Activated effector memory CD4-positive, alpha-beta T cell treated with anti-CD3 and anti-CD28 coated beads, Interleukin-2, amount 50 U/mL, for 16 hours (primary cell): ENCODE measurements at places on chromosomes 5 and 9.

GRCh38 chr5:645421-645820, 33.3 kb downstream of the CEP72 start:
- DNase-seq: no peak

DNA sequence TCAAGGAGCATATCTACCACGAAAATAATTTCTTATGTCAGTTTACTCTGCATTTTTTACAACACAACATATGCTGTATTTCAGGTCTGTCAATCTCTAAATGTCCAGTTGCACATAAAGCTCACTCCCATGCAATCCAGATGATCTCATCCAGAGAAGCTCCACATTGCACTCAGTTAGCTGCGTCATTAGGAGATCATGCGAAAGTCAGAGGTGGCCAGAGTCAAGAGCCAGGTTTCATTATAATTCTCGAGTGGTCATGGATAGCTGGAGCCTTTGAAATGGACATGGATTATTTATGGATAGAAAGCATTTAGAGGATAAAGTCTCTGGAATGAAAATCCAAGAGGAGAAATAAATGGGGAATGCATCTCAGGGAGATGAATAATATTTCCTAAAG, 232.3 kb downstream of the GAS1 start:
- DNase-seq: no peak

GRCh38 chr5:38796742-38797108, 49.1 kb upstream of the OSMR start:
- no peak for DNase-seq

GRCh38 chr5:112555691-112556090, 136.6 kb upstream of the EPB41L4A start:
- no peak for DNase-seq

DNA sequence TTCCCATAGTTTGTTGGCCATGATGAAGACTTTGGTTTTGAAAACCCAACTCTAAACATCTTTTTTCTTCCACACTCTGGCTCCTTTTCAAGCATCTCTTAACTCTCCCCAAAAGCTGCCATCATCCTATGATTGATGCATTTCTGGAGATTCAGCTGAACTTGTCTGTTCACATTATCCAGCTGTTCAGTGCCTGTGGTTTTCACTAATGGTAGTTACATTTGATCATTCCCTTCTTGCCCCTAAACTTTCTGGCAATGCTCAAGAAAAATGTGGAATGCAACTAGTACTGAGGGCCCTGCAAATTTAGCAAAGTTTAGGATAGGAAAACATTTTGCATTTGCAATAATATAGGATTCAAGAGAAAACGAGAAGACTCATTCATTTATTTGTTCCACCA, 267.5 kb downstream of the ENC1 start:
- DNase-seq: no peak

DNA sequence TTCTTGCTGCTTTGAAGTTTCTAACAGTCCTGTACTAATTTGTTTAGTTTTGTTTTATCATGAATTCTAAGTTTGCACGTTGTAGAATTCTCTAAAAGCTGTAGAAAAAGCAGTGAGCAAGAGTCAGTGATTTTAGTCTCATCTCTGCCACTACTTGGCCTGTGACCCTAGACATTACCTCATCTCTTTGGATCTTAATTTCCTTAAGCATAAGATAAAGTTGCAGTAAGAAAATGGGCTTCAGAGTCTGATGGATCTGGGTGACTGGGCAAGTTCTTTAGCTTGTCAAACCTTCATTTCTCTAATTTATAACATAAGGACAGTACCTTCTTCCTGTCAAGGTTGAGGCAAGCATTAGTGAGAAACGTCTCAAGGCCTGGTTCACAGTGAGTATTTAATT, 247.9 kb downstream of the DMRT2 start:
- no peak for DNase-seq

- no peak for DNase-seq
These were observed 9.5 kb upstream of the IL3 start for GRCh38 chr5:132050661-132051552.

DNA sequence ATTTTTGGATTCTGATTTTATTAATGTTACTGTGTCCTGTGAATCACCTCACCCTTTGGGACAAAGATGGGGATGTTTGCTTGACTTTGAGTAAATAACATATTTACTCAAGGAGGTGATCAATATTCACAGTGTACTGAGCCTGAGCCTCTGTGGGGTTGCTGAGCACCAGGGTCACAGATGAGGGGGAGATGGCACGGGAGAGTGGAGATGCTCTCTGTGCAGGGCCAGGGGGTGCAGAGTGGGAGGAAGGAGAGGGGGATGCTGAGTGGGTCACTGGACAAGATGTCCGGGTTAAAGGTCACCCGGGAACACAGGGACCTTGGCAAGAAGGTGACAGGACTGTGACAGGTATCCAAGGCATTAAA, 4.0 kb downstream of the SQSTM1 start:
- no peak for DNase-seq

DNA sequence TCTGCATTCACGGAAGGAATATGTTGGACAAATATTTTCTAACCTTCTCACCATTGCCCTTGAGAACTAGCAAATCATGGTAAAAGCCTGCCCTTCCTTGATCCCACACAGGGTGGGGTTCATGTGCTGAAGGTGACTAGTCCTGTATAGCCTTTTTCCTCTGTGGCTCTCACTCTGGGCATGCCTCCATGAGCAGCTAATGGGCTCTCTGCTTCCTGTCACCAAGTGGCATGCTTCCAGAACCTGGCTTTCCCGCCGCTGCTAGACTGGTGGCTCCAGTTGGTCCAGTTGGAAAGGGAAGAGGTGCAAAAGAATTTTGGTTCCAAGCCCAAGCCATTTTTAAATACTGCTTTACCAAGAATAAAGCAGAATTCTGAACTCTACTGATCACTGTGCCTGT, 35.5 kb downstream of the FBXO10 start:
- no peak for DNase-seq

- no peak for DNase-seq
These were observed 281.4 kb downstream of the SPOCK1 start for GRCh38 chr5:137217599-137218200.

DNA sequence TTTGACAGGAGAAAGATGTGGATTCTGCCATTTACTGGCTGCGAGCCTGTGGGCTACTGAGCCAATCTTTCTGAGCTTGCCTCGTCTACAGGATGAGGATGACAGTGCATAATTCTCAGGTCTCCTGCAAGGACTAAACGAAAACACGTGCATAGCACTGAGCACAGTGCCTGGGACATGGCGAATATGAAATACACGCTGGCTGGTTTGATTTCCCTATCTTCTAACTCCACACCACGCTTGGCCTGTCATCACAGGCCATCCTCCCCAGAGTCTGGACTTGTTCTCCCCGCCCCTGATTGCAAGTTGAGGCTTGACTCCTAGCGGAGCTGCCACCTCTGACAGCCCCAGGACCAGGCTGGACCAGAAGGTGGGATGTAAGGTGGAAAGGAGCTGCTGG, 37.9 kb downstream of the ARPC5L start:
- no peak for DNase-seq

DNA sequence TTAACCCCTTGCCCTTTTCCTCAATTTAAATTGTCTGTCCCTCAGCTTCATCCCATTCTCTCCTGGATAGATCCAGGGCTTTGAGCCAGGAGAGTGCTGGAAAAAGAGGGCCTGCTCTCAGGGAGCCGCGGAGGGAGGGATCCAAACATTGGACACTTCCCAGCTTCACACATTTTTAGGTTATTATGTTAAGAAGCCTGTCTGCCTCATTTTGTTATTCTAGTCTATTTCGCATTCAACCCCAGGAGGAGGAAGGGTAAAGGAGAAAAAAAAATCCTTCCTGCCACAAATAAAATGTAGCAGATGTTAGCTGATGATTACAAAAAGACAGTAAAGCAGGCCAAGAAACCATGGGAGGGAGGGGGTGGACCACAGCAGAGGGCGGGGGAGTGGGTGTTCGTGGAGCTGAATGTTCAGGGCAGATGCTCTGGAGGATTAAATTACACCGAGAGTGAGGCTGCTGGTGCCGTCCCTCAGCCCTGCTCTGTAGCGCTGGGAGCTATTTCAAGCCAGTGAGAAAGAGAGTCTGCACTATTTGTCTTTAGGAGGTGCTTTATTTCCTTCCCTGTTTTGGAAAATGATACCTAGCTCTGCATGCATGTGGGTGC, 60.6 kb upstream of the ZFR start:
- DNase-seq: no peak

DNA sequence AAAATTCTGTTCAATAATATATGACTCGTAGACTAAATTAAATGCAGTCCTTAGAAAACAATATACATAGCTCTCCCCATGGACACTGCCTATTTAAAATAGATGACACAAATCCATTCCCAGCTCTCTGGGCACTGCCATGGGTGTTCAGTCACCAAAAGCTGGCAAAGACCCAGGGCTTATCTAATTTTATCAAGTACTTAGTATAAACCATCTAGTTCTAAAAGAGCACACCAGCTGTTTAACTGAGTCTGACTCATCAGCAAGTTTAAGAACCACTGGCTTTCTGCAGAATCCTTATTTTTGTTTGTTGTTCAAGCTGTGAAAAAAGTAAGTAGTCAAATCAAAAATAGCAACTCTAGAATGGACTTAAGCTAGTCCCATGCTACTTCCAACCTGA, 107.6 kb downstream of the PLPP1 start:
- no peak for DNase-seq

DNA sequence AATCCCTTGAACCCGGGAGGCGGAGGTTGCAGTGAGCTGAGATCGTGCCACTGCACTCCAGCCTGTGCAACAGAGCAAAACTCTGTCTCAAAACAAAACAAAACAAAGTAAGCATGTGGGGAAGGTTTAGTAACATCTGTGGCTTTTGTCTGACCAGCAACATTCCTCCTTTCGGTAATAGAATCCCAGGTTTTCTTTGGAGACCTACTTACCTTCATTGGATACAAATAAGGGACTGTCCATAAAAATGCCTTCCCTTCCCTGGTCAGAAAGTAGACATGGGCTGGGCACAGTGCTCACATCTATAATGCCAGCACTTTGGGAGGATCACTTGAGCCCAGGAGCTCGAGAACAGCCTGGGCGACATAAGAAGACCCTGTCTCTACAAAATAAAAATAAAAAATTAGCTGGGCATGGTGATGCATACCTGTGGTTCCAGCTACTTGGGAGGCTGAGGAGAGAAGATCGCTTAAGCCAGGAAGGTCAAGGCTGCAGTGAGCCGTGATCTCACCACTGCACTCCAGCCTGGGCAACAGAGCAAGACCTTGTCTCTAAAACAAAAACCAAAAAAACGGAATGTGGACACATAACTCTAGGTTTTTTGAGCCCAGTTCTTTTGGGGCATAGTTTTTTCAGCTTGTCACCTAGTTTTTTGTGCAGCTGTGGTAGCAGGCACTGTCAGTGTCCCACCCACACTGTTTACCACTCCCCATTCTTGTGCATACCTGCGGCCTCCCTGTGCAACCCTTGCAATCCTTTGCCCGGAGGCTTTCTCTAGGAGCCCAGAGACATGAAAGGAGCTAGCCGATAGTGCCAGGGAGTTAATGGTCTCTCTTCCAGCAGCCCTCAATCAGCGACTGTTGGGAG, 9.0 kb upstream of the SPINK4 start:
- DNase-seq: peak; percentile 13

GRCh38 chr9:137167747-137168572, 1.9 kb downstream of the LRRC26 start:
- no peak for DNase-seq

DNA sequence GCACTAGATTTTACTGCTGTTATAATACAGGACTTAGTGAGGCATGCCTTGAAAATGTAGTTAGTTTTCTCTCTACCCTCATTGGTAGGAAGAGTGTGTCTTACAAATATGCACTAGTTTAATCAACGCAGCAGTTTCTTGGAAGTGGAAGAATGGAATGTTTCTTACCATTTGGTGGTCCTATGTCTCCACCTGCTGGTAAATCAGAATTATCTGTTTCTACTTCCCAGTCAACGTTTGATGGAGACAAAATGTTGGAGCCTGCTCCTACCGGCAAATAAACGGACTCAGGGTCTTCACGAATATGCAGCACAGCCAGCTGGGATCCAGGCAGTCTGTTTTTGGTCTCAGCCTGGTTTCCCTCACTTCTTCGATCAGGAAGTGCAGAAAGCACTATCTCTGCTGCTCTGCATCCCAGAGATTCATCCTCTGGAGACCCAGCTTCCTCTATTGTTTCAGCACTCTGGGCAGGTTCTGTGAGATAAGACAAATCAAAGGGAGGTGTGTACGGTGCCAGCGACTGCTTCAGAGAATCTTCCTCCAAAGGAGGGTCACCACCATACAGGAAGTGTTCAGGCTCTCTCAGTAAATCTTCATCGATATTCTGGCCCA, 59.5 kb upstream of the PCA3 start:
- DNase-seq: no peak

- no peak for DNase-seq
These were observed 24.9 kb downstream of the TAS2R1 start for GRCh38 chr5:9605041-9605838.

DNA sequence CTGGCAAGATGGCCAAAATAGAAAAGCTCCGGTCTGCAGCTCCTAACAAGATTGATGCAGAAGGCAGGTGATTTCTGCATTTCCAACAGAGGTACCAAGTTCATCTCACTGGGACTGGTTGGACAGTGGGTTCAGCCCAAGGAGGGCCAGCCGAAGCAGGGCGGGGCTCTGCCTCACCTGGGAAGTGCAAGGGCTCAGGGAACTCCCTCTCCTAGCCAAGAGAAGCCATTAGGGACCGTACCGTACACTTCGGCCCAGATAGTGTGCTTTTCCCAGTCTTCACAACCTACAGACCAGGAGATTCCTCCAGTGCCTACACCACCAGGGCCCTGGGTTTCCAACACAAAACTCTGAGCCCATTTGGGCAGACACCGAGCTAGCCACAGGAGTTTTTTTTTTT, 277.8 kb downstream of the SLCO4C1 start:
- DNase-seq: no peak

DNA sequence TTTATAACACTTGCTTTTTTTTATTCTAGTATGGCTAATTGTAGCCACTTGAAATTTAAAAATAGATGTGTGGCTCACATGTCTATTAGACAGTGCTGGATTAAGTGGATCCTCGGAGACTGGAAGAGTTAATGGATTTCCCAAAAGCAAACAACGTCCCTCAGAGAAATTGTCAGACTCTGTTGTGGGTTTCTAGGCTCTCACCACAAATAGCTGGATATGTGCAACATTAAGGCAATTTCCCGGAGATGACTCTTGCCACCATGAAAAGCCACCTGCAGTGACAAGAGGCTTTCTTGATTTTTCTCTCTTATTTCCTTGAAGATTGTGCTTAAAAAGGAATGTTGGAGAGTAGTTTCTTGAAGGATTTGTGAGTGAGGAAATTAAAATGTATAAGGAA, 43.2 kb downstream of the TMEM167A start:
- DNase-seq: no peak

- no peak for DNase-seq
These were observed 55.3 kb downstream of the ERAP1 start for GRCh38 chr5:96752341-96753016.

- DNase-seq: no peak
These were observed 117.2 kb downstream of the GADD45G start for GRCh38 chr9:89721971-89722530.

DNA sequence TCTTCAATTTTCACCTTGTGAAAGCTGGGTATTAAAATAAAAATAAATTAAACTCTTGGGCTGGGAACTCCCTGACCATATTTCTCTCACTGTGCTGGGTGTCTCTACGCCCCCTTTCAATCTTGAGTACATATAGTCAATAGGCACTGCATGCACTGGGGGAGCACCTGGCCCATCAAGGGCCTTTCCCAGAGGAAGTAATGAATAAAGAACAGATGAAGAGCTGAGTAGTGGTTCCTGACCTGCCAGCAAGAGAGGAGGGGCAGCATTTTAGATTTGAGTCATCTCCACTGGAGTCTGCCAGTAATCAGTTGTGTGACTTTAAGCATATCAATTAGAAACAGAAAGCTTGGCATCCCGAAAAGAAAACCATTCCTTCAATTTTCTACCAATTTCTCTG, 6.2 kb downstream of the MAPKAP1 start:
- peak; percentile 64 for DNase-seq
